ENCODE measurements at places on chromosomes 16 and 17. TPM values are rescaled to one million over a fixed set of nuclear protein-coding genes. Genes with fewer than 3 reads are reported as not detected.

RILP gene
- 14.0 TPM for total RNA-seq

NF1 gene
- 18.6 TPM for total RNA-seq

TNP2 gene
- not detected for total RNA-seq

SETD6 gene
- 15.9 TPM for total RNA-seq

SLC38A8 gene
- not detected for total RNA-seq

GSG1L2 gene
- total RNA-seq: not detected
